Activated CD4-positive, alpha-beta memory T cell treated with anti-CD3 and anti-CD28 coated beads for 36 hours (primary cell): ENCODE measurements at places on chromosomes 6 and 20.

DNA sequence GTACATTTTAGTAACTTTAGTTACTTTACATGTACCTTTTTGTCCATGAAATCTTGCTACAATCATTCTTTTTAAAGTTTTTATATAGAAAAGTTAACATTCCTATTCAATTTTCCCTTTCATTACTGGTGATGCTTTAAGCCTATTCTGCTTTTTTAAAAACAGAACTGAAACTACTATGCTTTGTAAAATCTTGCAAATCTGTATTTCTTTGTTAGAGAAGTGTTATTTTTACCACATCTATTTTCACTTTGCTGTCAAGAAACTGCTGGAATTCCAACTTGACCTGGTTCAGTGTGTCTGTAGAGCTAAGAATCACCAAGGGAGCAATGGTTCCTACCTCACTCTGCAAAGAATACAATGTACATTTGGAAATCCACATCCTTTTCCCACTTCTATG, 21.8 kb upstream of the SAMD5 start:
- no peak for DNase-seq

DNA sequence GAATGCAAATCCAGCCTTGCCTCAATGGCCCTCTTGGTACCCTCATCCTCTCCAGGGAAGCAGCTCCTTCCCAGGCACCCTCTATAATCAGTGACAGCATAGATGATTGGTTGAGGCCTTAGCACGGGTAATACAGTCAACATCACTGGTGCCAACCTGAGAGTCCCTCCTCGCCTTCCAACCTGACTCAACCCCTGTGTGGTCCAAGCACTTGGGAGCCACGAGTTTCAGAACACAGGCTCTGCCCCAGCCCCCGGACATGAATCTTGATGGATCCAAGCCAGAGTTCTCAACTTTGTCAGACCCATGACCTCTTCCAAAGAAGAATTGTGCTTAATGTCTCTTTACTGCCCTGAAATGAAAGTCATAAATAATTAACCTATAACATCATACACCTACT, 213.9 kb downstream of the PREX1 start:
- no peak for DNase-seq

DNA sequence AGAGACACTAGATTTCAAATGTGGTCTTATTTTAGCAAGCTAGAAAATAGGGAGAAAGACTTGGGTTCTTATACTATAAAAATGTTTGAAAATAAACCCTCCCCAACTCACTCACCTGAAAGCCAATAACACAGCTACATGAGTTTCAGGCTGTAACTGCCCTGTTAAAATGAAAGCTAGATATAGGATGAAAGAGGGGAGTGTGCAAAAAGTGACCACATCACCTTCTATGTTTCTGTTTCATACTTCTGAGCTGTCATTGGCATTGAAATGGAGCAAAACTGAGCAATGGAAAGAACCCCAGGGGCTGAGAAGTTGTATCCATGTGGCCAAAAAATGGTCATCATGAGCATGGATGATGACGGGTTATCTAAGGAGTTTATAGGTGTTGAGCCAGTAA, 148.1 kb upstream of the TENT5A start:
- no peak for DNase-seq

DNA sequence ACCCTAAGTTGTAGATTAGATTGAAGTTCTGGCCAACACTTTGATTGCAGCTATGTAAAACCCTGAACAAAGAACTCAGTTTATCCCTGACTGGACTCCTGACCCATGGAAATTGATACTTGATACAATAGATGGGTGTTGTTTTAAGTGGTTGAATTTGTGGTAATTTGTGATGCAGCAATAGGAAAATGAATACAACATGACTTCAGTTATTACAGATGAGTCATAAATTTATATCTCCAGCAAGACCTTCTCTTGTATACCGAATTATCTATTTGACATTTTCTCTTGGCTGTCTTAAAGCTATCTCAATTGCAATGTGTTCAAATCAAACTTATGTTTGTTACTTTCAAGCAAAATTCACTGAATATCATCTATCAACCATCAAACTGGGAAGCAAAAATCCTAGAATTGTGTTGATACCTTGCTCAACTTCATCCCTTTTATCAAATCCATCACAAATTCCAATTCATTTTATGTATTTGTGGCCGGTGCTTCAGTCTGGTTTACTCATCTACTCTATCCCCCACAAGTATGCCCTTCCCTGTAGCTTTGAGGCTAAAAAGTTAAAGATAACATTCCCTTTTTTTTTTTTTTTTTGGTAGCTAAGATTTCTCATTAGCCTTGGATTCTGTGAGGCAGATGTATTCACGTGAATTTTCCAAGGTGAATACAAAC, 129.4 kb upstream of the CENPW start:
- DNase-seq = no peak

DNA sequence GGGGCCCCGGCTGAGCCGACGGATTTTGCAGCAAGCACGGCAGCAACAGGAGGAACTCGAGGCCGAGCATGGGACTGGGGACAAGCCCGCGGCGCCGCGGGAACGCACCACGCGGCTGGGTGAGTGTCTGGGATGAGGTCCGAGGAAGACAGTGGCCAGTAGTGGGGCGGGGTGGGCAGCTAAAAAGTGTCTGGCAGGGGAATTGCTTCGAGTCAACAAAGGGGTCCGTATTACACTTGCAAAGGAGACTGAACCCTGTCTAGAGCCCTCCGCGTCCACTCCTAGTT, 356 bp downstream of the BYSL start:
- no peak for DNase-seq

DNA sequence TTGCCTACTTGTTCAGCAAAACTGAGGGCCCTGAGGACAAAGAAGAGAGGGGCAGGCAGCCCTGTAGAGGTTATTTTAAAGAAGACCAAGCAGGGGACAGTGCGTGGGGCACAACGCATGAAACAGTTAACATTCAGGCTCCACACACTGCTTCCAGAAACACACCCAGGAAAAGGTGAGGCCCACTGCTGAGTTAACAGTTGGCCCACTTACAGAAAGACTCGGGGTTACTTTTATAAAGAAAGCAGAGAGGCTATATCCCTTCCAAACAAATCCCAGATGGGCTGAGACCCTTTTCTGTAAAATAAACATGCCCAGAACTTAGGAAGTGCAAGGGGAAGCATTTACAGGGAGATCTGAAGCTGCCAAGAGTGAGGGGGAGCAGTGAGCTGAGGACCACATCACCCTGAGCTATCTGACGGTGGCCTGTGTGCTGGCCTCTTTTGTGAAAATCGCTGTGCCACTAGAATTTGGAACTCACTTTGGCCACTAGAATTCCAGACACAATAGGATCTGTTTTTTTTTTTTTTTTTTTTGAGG, 49.8 kb upstream of the SSTR4 start:
- DNase-seq = no peak

DNA sequence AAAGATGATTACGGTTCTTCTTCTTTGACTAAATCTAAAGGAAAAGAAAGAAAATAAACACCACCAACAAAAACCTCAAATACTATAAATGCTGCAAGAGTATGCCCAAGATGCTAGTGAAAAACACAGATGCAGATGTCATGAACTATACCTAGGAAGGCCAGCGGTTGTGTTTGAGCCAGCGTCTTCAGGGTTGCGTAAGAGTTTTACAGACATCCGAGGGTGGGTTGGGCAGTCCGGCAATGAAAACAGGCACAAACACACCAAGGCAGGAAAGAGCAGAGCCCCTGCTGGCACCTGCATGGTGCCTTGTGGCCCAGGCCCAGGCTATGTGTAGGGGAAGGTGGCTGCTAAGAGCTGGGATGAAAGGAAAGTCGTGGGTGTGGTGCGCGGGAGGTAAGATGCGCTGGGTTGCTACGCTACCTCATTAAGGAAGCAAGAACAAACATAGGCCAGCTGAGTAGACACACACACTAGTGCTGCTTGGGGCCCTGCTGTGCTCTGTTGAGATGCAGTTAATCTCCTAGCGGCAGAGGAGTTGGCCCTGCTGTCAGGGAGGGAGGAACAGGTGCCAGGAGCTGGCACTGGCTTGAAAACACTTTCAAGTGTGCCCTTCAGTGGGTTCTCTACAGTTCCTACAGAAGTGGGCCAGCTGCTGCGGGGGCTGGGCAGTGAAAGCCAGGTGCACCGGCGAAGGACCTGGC, 170.2 kb upstream of the PLN start:
- DNase-seq = no peak
